Uterus (tissue), 4 donors: ENCODE measurements at places on chromosomes 11 and 22. TPM values are rescaled to one million over a fixed set of nuclear protein-coding genes. Genes with fewer than 3 reads are reported as not detected.
A peak's percentile ranks its signal among the peaks of the same experiment; 100 is the strongest.

Gene IL17REL
- not detected for total RNA-seq

DNA sequence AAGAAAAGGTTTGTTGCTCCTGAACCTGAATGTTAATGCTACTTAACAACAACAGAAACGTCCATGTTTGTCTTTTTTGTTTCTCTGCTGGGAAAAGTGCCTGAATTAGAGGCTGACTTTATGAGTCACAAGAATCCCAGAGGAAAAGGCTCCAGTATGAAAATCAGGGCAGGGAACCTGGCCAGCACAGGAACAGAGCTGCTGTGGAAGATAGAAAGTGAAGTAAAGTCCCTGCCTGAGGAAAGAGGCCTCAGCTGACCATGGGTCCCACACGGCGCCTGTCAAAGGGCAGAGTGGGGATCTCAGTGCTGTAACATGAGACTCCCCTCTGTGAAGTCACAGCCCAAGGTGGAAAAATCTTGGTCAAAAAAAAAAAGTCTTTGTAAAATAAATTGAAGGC is 632.3 kb upstream of the CCDC90B start:
- no peaks in the 10 kb centered on the region for H3K36me3 ChIP-seq
- DNase-seq, result peak; percentile 21
- no peaks in the 10 kb centered on the region for H3K27me3 ChIP-seq
- no peak overlapping the region for H3K27ac ChIP-seq
- no peaks in the 10 kb centered on the region for H3K4me1 ChIP-seq
- no peak overlapping the region for H3K4me3 ChIP-seq

DNA sequence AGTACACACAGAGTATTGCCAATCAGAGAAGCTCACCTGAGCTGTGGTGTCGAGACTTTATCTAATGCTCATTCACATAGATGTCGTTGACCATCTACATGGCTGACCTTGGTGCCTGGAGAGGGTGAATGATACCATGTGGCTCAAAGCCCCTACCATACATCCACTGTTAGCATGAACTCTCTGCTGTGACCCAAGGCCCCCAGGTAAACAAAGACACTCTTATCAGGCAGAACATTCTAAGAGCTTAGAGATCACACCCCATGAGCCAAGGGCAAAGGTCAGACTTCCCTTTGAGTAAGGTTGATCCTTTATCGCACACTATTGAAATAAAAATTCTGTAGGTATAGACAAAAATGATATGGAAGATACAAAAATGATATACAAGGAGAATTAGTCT is 15.0 kb upstream of the PIWIL3 start:
- H3K4me3 ChIP-seq, result no peak overlapping the region
- no peaks in the 10 kb centered on the region for H3K36me3 ChIP-seq
- no peaks in the 10 kb centered on the region for H3K4me1 ChIP-seq
- no peak overlapping the region for H3K27ac ChIP-seq
- no peaks in the 10 kb centered on the region for H3K27me3 ChIP-seq

GRCh38 chr22:38296372-38296771 is 20.9 kb downstream of the CSNK1E start:
- no peak overlapping the region for H3K27ac ChIP-seq
- no peak overlapping the region for H3K4me3 ChIP-seq
- no peaks in the 10 kb centered on the region for H3K27me3 ChIP-seq
- H3K36me3 ChIP-seq, result no peaks in the 10 kb centered on the region
- H3K4me1 ChIP-seq, result no peaks in the 10 kb centered on the region

Gene HSPB2
- total RNA-seq, result not detected

Gene DTX4
- 8.7 TPM for total RNA-seq

Gene IL18BP
- total RNA-seq, result 11.3 TPM

Gene ZNF74
- total RNA-seq, result 11.5 TPM

Gene PRPF19
- total RNA-seq, result 52.5 TPM

DNA sequence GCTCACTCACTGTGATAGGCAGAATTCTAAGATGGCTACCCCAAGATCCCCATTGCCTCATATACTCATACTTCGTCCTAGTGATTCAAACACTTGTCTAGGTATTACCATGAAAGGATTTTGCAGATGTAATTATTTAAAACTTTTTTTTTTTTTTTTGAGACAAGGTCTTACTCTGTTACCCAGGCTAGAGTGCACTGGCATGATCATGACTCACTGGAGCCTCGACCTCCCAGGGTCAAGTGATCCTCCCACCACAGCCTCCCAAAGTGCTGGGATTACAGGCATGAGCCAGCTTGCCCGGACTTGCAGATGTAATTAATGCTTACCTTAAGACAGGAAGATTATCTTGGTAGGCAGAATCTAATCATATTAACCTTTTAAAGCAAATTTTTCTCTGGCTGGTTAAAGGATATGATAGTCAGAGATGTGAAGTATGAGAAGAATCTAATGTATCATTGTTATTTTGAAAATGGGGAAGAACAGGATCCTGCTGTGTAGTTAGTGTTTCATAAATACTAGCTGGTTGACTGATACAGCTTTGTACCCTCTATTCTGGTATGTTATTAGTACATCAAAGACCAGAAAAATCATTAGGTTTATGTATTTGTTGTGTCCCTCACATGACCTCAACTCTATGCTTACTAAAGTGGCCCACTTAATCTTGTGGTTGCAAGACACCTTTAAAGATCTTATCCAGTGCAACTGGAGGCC is 35.5 kb downstream of the C2CD3 start:
- H3K27me3 ChIP-seq, result no peaks in the 10 kb centered on the region
- no peak overlapping the region for H3K27ac ChIP-seq
- no peaks in the 10 kb centered on the region for H3K36me3 ChIP-seq
- H3K4me3 ChIP-seq, result no peak overlapping the region
- no peaks in the 10 kb centered on the region for H3K4me1 ChIP-seq

DNA sequence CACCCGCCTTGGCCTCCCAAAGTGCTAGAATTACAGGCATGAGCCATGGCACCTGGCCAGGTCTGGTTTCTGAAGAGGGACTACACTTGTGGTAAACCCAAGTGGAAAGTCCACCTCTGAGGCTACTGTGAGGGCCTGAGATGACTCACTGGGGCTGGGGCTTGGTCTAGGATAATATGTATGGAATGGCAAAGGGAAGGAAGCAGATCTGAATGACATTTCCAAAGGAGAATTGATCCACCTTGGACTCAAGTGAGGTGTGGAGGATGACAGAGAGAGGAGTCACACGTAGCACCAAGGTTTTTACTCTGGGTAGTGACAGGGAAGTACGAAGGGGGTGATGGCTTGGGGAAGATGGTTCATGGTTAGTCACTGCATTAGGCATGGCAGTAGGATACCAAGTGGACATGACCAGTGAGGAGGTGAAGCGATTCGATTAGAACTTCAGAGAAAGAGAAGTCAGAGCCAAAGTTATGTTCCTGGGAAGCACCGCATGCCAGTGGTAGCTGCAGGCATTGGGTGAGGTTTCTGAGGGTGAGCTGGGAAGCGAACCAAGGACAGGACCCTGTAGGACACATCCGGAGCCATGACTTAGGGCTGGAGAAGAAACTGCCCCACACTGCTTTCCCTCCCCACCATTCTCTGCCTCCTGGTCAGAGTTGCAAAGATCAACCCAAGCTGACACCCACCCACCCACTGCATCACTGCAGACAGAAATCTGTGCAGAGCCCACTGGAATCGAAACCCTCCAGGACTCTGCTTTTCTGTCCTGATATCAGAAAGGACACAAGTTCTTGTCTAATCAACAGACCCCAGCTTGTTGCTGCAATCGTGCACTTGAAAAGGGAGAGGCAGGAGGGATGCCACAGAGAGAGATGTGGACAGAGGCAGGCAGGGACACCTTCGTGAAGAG is 13.0 kb upstream of the BCL9L start:
- DNase-seq, result no peak
- H3K36me3 ChIP-seq, result no peaks in the 10 kb centered on the region
- H3K4me3 ChIP-seq, result no peak overlapping the region
- H3K27ac ChIP-seq, result no peak overlapping the region
- H3K27me3 ChIP-seq, result no peaks in the 10 kb centered on the region
- no peaks in the 10 kb centered on the region for H3K4me1 ChIP-seq

GRCh38 chr11:9738116-9738515 is 74.2 kb downstream of the SWAP70 start:
- peak overlapping the region; percentile 5 for H3K27ac ChIP-seq
- no peak for DNase-seq

DNA sequence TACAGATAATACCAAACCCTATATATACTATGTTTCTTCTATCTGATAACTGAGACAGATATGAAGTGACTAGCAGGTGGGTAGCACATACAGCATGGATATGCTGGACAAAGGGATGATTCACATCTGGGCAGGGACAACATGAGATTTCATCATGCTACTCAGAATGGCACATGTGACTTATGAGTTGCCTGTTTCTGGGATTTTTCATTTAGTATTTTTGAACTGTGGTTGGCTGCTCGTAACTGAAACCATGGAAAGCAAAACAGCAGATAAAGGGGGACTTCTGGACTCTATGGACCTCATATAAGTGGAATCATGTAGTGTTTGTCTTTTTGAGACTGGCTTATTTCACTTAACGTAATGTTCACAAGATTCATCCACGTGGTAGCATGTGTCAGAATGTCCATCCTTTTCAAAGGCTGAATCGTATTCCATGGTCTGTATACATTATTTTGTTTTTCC is 883.0 kb downstream of the TBC1D22A start:
- no peaks in the 10 kb centered on the region for H3K27me3 ChIP-seq
- no peaks in the 10 kb centered on the region for H3K4me1 ChIP-seq
- no peak overlapping the region for H3K4me3 ChIP-seq
- DNase-seq, result no peak
- no peak overlapping the region for H3K27ac ChIP-seq

Gene PDGFD
- total RNA-seq, result 57.9 TPM

- no peak overlapping the region for H3K4me3 ChIP-seq
- no peak for DNase-seq
- no peaks in the 10 kb centered on the region for H3K27me3 ChIP-seq
- H3K4me1 ChIP-seq, result no peaks in the 10 kb centered on the region
- H3K36me3 ChIP-seq, result no peaks in the 10 kb centered on the region
Measured at GRCh38 chr11:29300420-29300819, 716.4 kb downstream of the KCNA4 start.

GRCh38 chr11:75184757-75185425 is 34.0 kb downstream of the SLCO2B1 start:
- H3K4me3 ChIP-seq, result no peak overlapping the region
- no peaks in the 10 kb centered on the region for H3K36me3 ChIP-seq
- DNase-seq, result no peak
- H3K27me3 ChIP-seq, result no peaks in the 10 kb centered on the region
- no peak overlapping the region for H3K27ac ChIP-seq

GRCh38 chr11:95045812-95046211 is 3.4 kb upstream of the KDM4F start:
- H3K36me3 ChIP-seq, result no peaks in the 10 kb centered on the region
- no peak for DNase-seq
- H3K27me3 ChIP-seq, result no peaks in the 10 kb centered on the region
- no peaks in the 10 kb centered on the region for H3K4me1 ChIP-seq
- H3K27ac ChIP-seq, result no peak overlapping the region

DNA sequence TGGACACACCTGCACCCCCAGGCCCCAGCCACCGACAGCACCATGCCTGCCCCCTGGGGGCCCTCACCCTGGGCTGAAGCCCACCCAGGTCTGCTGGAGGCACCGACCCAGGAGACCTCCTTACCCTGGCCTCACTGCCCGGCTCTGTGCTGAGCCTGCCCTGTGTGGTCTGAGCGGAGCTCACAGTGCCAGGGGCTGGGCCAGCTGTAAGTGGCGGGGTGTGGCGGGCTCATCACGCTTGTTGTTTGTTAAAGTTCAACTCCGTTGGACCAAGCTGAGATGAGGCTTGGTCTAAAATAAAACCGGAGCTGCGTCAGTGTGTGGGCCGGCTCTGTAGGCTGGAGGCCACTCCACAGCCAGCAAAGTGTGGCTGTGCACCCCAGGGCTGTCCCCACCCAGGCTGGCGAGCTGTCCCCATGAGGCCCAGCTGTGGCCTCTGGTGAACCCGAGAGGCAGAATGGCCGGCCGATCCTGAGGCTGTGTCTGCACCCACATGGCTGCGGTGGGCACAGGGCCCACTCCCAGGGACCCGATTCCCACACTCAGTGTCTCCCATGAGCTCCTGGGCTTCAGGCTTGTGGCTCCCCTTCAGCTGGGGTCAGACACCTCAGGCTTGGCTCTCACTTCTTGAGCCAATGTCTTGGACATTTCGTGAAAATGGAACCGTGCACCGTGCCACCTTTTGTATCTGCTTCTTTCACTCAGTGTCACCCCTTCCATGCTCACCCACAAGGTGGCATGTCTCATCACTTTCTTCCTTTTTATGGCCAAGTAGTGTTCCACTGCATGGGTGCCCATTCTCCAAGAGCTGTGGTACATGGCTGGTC is 137.9 kb downstream of the CTTN start:
- no peak for DNase-seq
- H3K36me3 ChIP-seq, result no peaks in the 10 kb centered on the region
- no peak overlapping the region for H3K4me3 ChIP-seq
- H3K27me3 ChIP-seq, result no peaks in the 10 kb centered on the region
- no peaks in the 10 kb centered on the region for H3K4me1 ChIP-seq

- no peak for DNase-seq
- peak overlapping the region; percentile 58 for H3K27ac ChIP-seq
- no peaks in the 10 kb centered on the region for H3K27me3 ChIP-seq
- H3K4me1 ChIP-seq, result peaks cover 6% of the 10 kb centered on the region
Measured at GRCh38 chr11:65588199-65589054, 7.2 kb downstream of the KCNK7 start.

Gene HPX
- total RNA-seq, result 0.29 TPM

Gene KDM4E
- total RNA-seq, result not detected

GRCh38 chr11:8262552-8263108 is 1.0 kb downstream of the LMO1 start:
- peak overlapping the region; percentile 16 for H3K4me3 ChIP-seq
- H3K27ac ChIP-seq, result no peak overlapping the region
- H3K4me1 ChIP-seq, result peaks cover 2% of the 10 kb centered on the region

- no peak overlapping the region for H3K4me3 ChIP-seq
- no peaks in the 10 kb centered on the region for H3K36me3 ChIP-seq
- no peaks in the 10 kb centered on the region for H3K27me3 ChIP-seq
- no peak for DNase-seq
Measured at GRCh38 chr11:71379701-71380100, 68.5 kb downstream of the DHCR7 start.

DNA sequence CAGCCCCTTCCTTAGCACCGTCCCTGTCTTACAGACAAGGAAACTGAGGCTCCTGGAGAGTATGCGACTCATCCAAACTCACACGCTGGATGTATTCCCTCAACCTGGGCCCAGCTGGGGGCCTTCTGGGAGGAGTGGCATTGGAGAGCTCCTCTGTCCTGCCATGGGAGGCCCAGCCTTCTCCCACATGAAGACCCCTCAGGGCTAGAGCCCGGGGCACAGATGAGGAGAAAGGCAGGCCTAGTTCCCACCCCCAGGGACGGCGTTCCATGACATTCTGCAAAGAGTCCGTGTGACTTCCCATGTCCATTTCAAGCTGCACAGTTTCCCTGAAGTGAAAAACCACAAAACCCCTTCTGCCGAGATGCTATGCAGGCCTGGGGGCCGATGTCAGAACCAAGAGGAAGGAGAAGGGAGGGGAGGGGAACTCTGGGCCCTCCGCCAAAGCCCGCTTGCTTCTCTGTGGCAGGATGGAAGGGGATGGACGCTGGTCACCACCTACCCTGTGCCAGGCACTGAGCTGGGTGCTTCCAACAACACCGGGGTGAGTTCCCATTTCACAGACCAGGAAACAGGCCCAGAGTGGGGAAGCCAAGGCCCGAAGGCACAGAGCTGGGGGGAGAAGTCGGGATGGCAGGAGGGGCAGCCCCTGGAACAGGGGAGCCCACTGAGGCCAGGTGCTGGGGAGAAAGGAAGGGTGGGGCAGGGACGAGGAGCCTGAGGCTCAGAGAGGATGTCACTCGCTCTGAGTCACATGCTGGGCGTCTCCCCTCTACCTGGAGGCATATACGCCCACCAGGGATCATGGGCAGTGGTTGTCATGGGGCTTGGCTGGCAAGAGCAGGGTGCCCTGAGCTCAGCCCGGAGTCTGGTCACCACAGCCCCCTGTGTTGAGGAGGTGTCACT is 15.7 kb downstream of the RAC2 start:
- no peaks in the 10 kb centered on the region for H3K27me3 ChIP-seq
- no peaks in the 10 kb centered on the region for H3K4me1 ChIP-seq
- H3K36me3 ChIP-seq, result no peaks in the 10 kb centered on the region
